Midbrain (tissue), 1 donor: ENCODE measurements at places on chromosomes 5 and 9.
A peak's percentile ranks its signal among the peaks of the same experiment; 100 is the strongest.

DNA sequence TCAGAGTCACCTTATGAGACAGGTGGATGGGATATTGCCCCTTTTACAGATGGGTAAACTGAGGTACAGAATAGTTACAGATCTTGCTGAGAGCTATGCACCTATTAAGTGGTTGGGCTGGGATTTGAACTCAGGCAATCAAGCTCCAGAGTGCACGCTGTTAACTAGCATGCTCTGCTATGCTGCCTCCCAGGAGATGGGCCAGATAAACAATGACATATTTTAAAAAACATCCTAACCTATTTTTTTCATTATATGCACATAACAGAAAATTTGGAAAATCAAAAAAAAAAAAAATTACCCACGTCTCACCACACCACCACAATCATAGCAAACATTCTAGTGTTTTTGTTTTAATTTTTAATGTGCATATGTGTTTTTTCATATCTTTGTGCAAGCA, 123.4 kb upstream of the STC2 start:
- no peak for DNase-seq

GRCh38 chr5:73496984-73497457, 1.2 kb upstream of the BTF3 start:
- peak; percentile 40 for DNase-seq

DNA sequence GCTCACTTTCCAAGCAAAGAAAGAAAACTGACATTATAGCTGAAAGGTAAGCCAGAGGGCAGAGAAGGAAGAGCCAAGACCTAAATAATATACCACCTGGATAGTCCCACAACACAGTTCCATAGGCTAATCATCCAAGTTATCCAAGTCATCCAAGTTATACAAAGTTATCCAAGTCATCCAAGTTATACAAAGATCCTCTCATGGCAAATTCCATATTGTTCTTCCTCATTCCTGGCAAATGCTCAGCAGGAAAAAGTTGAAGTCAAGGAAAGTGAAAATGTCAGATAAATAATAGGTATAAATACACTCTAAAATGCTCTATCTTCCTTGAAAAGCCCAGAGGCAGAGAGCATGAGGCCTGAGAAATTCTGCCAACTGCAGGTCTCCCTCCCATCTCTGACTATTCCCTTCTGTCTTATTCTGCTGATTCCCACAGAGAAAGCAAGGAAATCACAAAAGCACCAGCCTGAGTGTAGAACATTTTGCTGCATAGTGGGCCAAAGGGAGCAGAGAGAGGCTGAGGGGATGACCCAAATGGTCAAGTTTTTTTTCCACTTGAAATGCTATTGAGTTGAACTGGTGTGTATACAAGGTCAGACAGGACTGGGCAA, 12.5 kb downstream of the MCTP1 start:
- DNase-seq: no peak

DNA sequence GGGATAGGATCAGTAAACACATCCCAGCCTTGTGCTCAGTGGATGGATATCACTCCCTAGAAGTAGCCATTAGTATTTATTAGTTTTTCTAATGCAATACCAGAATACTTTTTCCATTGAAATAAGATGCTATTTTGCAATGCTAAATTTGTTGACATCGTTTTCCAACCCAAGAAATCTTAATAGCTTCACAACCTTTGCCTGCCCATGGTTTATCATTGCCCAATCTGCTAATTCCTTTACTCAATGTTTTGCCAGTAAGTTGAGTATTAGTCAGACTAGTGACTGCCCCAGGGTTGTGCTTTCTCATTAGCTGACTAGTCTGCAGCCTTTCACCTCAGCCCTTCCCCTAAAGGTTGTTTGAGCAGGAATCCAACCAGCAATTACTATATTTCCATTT, 62.9 kb downstream of the NREP start:
- no peak for DNase-seq

DNA sequence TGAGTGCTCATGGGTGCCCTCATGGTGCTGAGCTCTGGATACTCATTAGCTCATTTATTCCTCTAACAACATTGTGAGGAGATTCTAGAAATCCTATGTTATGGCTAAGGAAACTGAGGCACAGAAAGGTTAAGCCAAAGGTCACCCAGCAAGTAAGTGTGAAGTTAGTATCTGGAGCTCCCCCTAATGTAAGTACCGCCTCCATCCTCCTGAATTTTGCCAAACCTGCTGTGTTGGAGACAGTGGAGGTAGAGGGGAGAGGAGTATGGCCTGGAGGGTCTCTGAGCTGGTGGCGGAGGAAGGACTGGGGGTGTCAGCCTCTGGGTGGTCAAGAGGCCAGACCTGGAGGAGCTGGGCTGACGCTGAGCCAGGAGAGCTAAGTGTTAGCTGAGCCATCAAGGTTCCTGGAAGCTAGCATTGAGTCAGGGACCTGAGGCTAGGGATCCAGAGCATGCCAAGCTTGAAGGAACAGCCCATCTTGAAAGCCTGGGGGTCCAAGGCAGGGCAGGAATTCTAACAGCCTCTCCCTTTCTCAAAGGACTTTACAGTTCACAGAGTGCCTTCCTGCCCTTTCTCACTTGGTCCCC, 114.8 kb downstream of the RGS3 start:
- DNase-seq: no peak

DNA sequence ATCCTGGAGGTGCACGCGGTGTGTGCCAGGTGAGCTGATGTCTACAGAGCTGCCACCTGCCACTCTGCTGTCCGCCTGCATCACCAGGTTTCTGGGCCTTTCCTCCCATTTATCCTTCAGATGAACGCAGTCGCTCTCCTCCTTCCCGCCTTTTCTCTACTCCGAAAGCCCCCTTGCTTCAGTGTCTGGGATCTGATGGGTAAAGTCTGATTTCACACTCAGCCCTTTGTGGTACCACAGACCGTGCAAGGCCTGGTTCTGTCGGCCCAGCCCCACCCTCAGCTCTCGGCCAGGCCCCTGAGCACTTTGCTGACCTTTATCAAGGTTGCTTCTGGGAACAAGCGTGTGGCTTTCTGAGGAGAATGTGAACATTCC, 32.5 kb downstream of the GLT6D1 start:
- no peak for DNase-seq

DNA sequence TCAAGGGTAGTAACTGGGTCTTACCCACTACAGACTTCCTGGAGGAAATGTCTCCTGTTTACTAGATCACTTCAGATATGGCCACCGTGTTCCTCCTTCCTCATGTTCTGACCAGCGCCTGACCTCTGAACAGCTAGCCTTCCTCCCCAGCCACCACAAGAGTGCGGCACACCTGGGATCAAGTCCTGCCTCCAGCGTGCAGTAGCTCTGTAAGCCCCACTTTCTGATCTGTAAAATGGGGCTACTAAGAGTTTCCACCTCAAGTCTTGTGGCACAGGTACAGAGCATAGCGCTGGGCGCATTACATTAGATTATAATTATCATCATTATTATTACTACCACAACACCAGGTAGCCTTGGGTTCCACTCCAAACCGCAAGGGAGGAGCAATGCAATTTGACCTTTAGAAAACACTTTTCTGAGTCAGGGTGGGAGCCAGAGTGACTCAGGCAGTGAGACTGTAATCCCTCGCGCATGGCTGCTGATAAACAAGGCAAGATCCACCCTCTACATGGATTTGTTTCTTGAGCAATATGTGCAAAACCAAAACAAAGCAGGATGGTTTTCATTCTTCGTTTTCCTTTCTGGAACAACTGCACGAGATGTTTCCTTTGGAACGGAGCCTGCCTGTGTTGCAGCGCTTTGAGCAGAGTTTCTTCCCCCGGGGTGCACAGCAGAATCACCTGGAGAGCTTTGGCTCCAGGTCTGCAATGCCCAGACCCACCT, 65.0 kb upstream of the ANGPTL2 start:
- no peak for DNase-seq

- DNase-seq: no peak
Observed at GRCh38 chr5:111399113-111399512, 113.2 kb downstream of the STARD4 start.

DNA sequence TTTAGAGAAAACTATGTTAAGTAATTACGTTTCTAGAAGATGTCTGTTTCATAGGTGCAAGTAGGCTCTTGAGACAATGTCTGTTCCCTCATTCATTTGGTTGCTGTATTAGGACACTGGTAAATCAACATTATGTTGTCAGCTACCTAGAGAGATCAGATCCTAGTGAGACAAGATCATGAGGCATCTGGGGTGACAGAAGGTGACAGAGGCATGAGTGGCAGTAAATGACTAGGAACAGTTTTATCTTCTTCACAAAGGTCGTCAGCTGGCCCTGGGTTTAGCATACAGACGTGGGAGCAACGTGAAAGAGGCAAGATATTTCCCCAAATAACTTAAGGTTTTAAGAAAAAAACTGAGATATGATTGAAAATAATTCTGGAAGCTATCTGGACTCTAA, 1926.3 kb upstream of the WWC1 start:
- no peak for DNase-seq
